ENCODE measurements at places on chromosomes 13 and 19. TPM values are rescaled to one million over a fixed set of nuclear protein-coding genes. Genes with fewer than 3 reads are reported as not detected.

Gene CDX2
- total RNA-seq: not detected

Gene FAAP24
- 1.1 TPM for total RNA-seq

Gene MYH14
- total RNA-seq: 12.4 TPM

Gene RNF113B
- not detected for total RNA-seq

Gene ZNF442
- 4.2 TPM for total RNA-seq

Gene ZNF808
- total RNA-seq: 9.4 TPM

Gene PSG1
- total RNA-seq: not detected

- no peak for DNase-seq
Measured at GRCh38 chr19:45613926-45614725, 12.1 kb upstream of the GPR4 start.

DNA sequence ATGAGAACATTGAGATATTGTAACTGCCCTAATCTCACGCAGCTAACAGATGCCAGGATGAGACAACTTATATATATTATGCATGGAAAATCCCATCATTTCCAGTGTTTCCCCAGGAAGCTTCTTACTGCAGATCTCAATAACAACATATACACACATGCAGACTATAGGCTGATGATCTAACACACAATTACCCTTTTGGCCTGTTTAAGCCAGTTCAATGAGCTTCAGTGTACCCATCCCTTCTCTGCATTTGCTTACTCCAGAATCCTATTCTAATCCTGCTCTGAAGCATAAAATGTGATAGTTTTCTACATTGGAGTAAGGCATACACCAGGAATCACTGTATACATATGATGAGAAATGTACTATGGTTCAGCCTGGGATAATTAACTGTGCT lies 489.4 kb downstream of the SUCLA2 start:
- DNase-seq: no peak

GRCh38 chr13:35592457-35592856 lies 116.0 kb upstream of the MAB21L1 start:
- no peak for DNase-seq

DNA sequence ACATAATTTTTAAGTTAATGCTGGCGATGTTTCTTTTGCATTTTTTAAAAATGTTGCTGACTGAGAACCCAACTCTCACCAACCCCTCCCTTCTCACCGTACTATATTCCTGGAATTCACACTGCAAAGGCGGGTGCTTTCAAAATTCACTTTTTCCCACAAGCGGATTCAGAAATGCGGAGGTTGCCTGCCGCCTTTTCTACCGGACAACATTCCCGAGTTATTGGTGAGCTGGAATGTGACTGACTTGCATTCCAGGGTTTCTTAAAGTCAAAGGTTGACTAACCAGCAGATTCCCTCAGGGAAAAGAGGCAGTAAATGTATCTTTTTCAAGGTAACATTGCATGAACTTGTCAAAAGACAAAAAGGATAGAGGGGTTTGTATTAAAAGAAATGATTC lies 113.3 kb downstream of the RAB20 start:
- DNase-seq: no peak

DNA sequence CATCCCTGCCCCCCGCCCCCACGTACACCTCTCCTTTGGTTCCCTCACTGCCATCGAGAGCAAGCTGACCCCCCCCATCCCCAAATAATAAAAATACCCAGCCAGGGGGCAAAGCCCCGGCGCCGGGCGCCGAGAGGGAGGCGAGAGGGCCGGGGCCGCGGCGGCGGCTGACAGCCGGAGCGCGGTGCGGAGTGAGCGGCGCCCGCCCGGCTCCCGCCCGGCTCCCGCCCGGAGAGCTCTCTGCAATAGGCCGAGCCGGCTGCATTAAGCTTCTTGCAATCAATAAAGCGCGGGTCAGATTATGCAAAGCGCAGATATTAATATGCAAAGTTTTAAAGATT lies 40.9 kb downstream of the DEDD2 start:
- no peak for DNase-seq

- peak; percentile 93 for DNase-seq
Measured at GRCh38 chr19:1266129-1266915, 2.8 kb upstream of the CIRBP start.

DNA sequence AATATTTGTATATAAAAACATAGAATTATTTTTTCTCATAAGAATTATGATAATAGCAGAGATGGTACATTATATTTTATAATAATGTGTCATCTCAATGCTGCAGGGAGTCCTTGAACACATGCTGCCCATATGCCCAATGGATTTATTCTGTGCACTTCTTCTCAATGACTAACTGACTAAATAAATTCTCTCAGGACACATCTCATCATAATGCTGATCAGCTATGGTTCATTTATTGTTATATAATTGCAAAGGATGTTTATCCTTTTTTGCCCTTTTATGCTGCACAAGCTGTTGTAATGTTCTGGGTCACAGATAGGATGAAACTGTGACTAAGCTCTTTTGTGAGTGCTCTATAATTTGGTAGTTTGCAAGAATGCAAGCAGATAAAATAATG lies 1273.3 kb upstream of the ATXN8OS start:
- DNase-seq: no peak

GRCh38 chr13:100773429-100773828 lies 98.8 kb upstream of the TMTC4 start:
- no peak for DNase-seq

DNA sequence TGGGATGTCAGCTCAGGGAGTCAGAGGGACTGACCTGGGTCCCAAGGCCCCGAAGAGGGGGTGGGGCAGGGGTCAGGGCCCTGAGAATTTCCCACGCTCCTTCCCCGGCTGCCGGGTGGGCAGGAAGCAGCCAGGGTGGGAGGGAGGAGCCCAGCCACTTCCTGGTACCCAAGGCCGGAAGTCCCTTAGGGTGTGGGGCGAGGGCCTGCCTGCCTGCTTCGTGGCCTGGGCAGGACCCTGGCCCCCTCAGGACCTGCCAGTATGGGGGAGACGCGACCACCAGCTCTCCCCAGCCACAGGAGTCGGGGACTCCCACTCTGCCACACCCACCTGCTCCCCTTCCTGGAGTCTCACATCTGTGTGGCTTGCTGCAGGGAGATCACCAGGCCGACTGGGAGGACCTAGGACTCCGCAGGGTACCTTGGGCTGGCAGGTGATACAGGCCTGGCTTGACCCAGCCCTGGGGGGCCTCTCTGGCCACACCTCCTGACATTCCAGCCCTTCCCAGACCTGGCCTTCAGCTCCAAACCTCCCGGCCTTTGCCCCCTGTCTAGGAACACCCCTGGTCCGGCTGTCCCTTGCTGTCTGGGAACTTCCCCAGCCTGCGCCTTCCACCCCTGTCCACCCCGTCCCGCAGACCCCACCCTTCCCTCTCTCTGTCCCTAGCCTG lies 9.8 kb upstream of the CIRBP start:
- no peak for DNase-seq

DNA sequence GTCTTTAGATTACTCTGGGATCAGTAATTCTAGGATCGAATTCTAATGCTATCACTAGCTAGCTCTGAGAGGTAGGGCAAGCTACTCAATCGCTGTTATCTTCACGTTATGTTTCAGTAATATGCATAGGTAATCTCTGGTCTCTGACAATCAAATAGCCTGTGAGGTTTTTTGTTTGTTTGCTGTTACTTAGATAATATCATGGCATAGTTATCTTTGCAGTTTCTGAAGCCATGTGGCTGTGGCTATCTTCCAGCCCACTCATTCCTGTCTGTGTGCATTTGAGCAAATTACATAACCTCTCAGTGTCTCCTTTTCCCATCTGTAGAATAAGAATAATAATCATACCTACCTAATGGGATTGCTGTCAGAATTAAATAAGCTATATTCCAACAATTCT lies 330.2 kb downstream of the PCDH9 start:
- DNase-seq: no peak

- no peak for DNase-seq
Measured at GRCh38 chr19:29576046-29576606, 30.0 kb upstream of the POP4 start.

- no peak for DNase-seq
Measured at GRCh38 chr13:45768656-45769479, 66.7 kb downstream of the CBY2 start.

- DNase-seq: no peak
Measured at GRCh38 chr19:10826231-10826630, 9.8 kb downstream of the TMED1 start.

DNA sequence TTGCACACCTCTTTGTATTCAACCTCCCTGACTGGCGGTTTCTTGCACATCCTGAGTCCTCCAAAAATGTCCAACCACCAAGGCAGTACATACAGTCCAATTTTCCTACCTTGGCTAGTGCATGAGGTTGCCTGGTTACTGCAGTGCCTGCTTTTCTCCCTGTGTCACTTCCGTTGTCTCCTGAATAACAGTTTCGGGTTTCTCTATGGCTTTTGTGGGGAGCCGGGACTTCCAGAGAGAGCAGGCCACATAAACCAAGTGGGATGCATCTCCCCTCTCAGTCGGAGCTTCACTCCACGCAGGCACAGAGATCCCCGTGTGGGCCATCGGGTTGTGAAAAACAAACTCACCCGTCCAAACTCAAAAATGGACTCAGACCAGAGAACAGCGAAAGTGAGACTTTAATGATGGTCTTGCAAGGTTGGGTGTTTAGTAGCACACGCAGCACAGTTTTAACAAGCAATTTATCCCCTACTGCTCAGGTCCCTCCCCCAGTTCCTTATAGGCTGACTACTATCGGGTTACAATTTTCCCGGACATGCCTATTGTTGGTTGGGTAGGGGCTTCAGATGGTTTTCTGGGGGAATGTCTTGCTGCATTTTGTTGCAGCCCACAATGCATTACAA lies 173.1 kb downstream of the POU4F1 start:
- DNase-seq: no peak

- no peak for DNase-seq
Measured at GRCh38 chr13:25675060-25675459, 303.3 kb downstream of the ATP8A2 start.

DNA sequence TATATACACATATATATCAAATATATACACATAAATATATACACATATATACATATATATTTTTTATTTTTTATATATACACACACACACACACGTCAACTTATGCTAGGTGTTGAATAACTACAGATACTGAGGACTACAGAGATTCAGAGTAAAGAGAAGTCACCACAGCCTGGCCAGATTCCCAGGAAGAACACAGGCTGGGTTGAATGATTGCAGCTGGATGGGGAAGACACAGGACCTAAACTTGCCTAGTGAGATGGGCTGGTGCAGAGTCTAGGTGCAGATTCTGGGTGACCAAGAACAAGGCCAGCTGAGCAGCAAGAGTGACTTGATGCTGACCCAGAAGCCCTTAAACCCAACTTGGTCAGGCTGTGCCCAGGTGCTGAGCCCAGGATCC lies 241.3 kb downstream of the KCTD12 start:
- no peak for DNase-seq

GRCh38 chr13:58266271-58266670 lies 634.7 kb downstream of the PCDH17 start:
- DNase-seq: no peak

GRCh38 chr19:57314146-57314545 lies 6.1 kb upstream of the ZNF543 start:
- DNase-seq: no peak

All from liver (tissue), 10 donors.